ENCODE measurements at places on chromosomes 3 and 15.

- DNase-seq, result no peak
Measured at GRCh38 chr3:33137691-33138090, 23.9 kb downstream of the CRTAP start.

DNA sequence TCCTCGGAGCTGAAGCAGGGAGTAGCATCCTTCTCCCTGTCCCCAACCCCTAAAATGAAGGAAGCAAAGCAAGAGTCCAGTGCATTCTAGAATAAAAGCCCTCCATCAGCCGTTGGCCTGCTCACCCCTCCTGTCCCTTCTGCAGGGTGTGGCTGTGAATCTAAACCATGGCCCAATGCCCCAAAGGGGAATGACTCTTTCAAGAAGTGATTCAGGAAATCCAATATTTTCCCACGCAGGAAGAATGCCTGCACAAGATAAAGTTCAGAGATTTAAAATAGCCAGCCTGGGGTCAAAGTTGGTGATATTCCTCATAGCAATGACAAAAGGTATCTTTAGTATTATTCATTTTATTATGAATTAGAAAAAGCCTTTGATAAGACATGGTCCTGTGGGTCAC, 38.5 kb downstream of the SLCO2A1 start:
- DNase-seq, result no peak

DNA sequence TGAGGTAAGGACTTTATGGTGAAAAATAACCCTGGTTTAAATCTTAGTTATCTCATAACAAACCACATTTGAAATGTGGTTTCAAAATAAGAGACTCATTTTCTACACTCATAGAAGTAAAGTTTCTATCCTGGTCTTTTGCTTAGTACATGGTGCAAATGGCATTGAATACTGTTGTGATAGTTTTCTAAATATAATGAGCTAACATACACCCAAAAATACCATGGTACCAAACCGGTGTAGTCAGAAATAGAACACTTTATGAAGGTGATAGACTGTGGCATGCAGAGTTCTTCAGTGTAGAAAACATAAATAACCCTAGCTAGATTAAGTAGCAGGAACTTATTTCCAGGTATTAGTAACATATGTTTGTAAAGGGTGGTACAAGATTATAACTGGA, 629.4 kb downstream of the PLOD2 start:
- DNase-seq, result no peak

DNA sequence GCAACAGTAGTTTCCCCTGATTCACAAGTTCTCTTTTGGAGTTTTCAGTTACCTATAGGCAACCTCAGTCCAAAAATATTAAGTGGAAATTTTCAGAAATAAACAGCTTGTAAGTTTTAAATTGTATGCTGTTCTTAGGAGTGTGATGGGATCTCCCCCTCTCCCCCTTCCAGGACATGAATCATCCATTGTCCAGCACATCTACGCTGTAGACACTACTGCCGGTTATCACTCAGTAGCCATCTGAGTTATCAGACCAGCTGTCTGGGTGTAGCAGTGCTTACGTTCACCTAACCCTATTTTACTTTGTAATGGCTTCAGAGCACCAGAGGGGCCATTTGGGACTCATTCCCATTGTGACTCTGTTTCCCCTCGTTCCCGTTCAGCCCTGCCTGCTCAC, 96.7 kb upstream of the PLXNA1 start:
- no peak for DNase-seq

GRCh38 chr15:91517491-91518200, 335.9 kb upstream of the SLCO3A1 start:
- DNase-seq, result no peak

DNA sequence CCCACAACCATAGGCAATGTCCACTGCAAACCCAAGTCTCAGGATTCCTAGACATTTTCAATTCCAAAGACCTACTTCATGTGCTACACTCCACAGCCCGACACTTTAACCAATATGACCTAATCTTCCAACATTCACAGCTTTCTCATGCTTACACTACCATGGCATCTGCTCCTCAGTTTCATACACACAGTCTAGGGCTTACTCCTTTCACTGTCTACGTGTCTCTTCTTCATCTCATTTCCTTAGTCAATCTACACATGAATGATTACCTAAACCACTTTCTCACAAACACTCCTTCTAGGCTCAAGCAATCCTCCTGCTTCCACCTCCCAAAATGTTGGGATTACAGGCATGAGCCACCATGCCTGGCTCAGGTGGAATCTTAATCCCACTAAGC, 106.3 kb downstream of the STAG1 start:
- DNase-seq, result no peak

DNA sequence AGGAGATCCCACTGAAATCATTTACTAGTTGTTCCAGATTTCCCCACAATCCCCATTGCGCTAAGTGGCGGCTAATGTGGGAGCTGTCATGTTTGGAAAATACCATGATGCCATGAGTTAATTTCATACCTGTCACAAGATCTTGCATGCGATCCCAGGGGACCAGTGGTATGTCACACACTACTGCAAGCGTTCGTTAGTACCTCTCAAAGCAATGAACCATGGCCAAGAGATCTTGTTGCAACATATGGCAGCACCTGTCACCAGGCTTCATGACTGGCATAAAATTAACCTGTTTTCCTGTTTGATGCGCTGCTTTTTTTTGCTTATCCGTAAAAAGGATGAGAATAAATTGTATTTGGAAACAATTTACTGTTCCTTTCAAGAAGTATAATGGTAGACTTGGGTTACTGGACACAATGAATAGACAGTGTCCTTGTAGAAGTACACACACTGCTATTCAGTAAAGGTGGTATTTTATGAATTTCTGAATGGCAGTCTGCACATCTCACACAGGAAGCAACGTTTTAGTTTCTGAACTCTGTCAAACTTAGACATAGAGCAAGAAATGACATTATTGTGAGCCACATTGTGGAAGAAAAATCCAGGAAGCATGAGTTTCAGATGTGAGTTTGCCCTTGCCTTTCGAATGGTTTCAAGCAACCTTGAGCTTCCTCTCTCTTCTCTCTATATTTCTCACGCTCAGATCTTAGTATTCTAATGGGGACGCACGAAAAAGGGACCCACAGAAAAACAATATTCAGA, 81.9 kb downstream of the CHL1 start:
- no peak for DNase-seq

DNA sequence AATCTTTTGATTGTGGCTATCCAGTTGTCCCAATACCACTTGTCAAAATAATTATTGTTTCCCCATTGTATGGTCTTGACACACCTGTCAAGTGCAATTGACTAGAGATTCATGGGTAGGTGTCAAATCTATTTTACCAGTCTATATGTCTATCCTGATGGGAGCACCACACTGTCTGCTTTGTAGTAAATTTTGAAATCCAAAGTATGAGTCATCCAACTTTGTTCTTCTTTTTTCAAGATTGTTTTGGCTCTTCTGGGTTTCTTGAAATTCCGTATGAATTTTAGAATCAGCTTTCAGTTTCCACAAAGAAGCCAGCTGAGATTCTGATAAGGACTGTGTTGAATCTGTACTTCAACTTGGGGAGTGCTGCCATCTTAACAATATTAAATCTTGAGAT, 71.9 kb downstream of the CSNK1G1 start:
- no peak for DNase-seq

DNA sequence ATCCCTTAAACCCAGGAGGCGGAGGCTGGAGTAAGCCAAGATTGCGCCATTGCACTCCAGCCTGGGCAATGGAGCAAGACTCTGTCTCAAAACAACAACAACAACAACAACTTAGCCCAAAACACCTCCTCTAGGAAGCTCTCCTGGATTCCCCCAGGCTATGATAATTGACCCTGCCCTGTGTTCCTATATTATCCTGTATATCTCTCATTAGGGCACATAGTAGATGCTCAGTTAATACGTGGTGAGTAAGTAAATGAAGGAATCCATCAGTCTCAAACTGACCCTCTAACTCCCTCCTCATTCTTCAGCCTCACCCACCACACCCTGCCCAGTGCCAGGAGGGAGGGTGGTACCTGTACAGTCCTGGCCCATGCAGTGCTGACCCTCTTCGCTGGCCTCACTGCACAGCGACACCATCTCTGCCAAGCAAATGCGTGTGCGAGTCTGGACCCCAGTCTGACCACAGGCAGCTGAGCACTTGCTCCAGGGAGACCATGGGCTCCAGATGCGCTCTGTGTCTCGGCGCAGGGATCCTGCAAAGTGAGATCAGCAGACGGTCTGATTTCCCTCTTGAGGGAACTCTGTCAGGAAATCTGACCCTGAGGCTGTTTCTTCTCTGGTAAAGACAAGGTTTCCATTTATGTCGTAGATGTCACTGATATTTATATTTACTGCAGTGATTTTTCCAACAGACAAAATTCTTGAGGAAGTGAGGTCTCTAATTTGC, 6.2 kb downstream of the CILP start:
- DNase-seq, result no peak

Measured in Peyer's patch (tissue), 4 donors.